ENCODE measurements at places on chromosomes 6 and 20. TPM values are rescaled to one million over a fixed set of nuclear protein-coding genes. Genes with fewer than 3 reads are reported as not detected.

NRSN1 gene
- not detected for total RNA-seq

CDH4 gene
- under 0.01 TPM for total RNA-seq

CST1 gene
- not detected for total RNA-seq

SRXN1 gene
- total RNA-seq, result 37.4 TPM

CALHM4 gene
- total RNA-seq, result not detected

DEFB125 gene
- total RNA-seq, result not detected

SLC35D3 gene
- 0.12 TPM for total RNA-seq

MED20 gene
- total RNA-seq, result 16.4 TPM

DNA sequence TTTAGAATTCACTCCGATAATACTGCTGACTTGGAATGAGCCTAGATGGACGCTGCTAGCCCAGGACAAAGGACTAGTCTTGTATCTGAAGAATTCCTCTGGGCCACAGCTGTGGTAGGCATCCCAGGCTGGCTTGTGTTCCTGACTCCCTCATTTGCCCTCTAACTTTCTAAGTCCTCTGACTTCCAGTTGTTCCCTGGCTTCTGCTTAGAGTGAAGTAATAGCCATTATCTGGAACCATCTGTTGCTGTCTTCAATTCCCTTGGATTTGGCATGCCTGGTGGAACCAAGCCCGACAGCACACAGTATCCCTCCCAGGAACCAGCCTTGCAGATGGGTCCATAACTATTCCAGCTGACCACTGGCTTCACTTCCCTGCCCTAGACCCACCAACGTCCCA, 376.0 kb downstream of the SYNE1 start:
- H3K36me3 ChIP-seq, result peaks cover 75% of the 10 kb centered on the region
- peak overlapping the region; percentile 39 for H3K27ac ChIP-seq
- ATAC-seq, result peak; percentile 56
- peaks cover 10% of the 10 kb centered on the region for H3K4me1 ChIP-seq

GRCh38 chr6:95648636-95649035, 71.3 kb downstream of the MANEA start:
- no peaks in the 10 kb centered on the region for H3K27me3 ChIP-seq
- H3K4me1 ChIP-seq, result no peaks in the 10 kb centered on the region
- H3K4me3 ChIP-seq, result no peak overlapping the region
- H3K36me3 ChIP-seq, result no peaks in the 10 kb centered on the region

DNA sequence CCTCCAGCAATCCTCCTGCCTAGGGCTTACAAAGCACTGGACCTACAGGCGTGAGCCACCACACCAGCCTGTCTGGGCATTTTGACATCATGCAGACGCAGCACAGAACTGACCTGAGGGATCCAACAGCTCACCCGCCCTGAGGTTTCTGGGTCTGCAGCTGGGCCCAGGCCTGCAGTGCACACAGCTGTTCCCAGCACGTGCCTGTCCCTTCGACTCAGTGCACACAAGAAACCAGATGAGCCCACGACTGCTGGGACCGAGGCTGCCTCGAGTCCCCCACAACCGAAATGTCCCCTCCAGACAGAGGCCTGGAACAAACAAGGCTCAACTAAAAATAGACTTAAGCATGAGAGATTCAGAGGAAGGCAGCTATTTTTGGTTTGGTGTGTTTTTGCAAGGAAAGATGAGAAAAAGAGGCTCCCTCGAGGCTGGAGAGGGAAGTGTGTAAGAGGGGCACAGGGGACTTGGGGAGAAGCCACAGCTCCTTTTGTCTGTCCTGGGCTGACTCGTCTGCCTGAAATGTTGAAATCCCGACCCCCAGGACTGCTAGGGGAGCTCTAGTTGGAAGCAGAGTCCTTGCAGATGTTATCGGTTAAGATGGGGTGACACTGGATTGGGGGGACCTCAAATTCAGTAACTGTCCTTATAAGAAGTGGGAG, 66.3 kb downstream of the YTHDF1 start:
- peaks cover 24% of the 10 kb centered on the region for H3K4me1 ChIP-seq
- no peak for ATAC-seq
- H3K4me3 ChIP-seq, result no peak overlapping the region
- no peak overlapping the region for H3K27ac ChIP-seq
- no peaks in the 10 kb centered on the region for H3K36me3 ChIP-seq
- peaks cover 88% of the 10 kb centered on the region for H3K27me3 ChIP-seq

DNA sequence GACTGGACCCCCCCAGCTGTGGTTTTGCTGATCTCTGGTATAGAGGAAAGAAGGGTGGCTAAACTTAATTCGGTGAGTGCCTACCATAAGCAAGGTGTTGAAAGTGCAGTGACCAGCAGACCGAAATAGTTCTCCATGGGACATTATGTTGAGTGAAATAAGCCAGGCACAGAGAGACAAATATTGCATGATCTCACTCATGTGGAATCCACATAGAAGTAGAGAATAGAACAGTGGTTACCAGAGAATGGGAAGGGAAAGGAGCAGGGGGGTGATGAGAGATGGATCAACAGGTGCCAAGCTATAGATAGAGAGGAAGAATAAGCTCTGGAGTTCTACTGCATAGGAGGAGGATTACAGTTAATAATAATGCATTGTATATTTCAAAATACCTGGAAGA, 9.7 kb upstream of the GCNT2 start:
- H3K4me3 ChIP-seq, result no peak overlapping the region
- no peaks in the 10 kb centered on the region for H3K36me3 ChIP-seq
- peak; percentile 73 for ATAC-seq
- peak overlapping the region; percentile 71 for H3K27ac ChIP-seq
- no peaks in the 10 kb centered on the region for H3K27me3 ChIP-seq

DNA sequence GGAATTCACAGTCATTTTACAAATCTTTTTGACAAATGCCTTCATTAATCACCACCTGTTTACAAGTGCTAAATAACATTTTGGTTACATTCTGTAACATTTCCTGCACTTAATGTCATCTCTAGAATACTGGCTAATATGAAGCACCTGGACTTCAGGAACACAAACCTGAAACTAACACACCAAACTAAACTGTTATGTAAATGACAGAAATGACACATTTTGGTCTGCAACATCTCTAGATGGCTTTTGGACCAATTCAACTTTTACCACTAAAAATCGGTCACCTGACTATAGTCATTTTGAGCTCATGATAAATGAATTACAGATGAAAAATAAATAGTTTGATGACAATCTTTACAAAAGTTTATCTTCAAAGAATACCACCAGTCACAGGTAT, 80.6 kb downstream of the ATG5 start:
- no peak overlapping the region for H3K27ac ChIP-seq
- H3K4me3 ChIP-seq, result no peak overlapping the region
- H3K36me3 ChIP-seq, result no peaks in the 10 kb centered on the region
- no peaks in the 10 kb centered on the region for H3K27me3 ChIP-seq

GRCh38 chr6:157644043-157644810, 178.8 kb upstream of the SNX9 start:
- no peak overlapping the region for H3K4me3 ChIP-seq
- no peaks in the 10 kb centered on the region for H3K27me3 ChIP-seq
- H3K4me1 ChIP-seq, result no peaks in the 10 kb centered on the region
- peaks cover 6% of the 10 kb centered on the region for H3K36me3 ChIP-seq
- H3K27ac ChIP-seq, result no peak overlapping the region

DNA sequence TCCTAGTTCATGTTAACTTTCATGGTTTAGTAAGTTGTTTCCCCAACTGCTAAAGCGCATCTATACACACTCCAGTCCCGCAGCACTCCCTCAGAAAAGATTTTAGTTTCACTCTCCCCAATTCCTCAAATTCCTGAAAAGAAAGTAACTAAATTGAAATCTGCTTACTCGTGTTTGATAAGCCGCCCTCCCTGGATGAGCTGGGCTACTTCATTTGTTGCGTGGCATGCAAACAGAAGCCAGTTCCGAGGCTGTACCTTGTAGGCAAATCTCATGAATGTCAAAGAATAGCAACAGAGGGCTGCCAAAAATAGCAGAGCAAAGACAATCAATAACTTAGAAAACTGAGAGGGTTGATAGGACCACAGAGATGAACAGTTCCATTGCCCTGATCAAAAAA, 16.9 kb downstream of the MPC1 start:
- H3K27ac ChIP-seq, result peak overlapping the region; percentile 63
- no peaks in the 10 kb centered on the region for H3K36me3 ChIP-seq
- no peak overlapping the region for H3K4me3 ChIP-seq
- H3K27me3 ChIP-seq, result no peaks in the 10 kb centered on the region
- no peak for ATAC-seq

- H3K36me3 ChIP-seq, result no peaks in the 10 kb centered on the region
- peaks cover 59% of the 10 kb centered on the region for H3K4me1 ChIP-seq
- ATAC-seq, result peak; percentile 60
- peak overlapping the region; percentile 27 for H3K27ac ChIP-seq
These were observed 67.7 kb downstream of the PHACTR2 start for GRCh38 chr6:143745166-143746133.

DNA sequence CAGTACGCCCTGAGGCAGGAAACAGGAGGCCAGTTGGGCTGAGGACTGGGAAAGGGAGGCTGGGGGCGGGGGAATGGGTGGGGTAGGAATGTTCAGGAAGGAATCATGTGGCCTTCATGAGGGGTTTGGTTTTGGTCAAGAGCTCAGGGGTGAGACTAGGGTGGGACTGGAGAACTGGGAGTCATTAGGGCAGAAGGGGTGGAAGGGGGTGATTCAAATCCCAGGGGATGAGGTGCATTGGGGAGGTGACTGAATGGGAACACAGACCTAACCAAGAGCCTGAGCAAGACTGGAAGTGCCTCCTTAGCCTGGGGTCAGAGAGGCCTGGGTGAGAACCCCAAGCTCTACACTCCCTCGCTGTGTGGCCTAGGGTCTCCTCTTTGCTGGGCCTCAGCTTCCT, 86.8 kb downstream of the DLGAP4 start:
- H3K27me3 ChIP-seq, result peaks cover 52% of the 10 kb centered on the region
- H3K27ac ChIP-seq, result no peak overlapping the region
- no peaks in the 10 kb centered on the region for H3K4me1 ChIP-seq
- ATAC-seq, result no peak

DNA sequence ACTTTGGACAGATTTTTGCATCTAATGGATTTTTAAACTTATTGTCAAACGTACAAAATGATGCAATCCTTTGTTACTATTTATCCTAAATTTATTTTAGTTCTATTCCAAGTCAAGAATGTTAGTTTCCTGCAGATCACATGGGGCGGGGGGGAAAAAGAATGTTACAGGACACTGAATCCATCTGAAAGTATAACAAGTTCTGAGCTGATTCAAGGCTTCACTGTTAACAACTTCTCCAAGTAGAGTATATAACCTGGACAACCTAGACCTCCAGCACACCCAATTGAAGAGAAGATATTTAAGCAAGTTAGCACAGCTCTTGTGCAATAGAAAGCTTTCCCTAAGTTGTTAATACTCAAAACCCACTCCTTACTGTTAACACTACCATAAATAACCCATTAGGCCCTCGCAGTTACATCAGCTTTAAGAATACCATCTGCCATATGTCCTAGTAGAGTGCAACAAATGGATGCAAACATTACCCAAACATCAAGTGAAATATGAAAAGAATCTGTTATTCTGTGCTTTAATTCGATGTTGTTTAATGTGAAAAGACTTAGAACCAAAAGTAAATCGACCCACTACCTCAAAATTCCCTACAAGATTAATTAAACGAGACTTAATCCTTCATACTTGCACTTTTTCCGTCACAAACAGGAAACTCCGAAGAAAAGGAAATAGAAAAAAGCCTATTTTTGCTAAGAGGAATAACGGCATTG, 1.3 kb downstream of the SEC63 start:
- H3K4me1 ChIP-seq, result peaks cover 18% of the 10 kb centered on the region
- ATAC-seq, result no peak

DNA sequence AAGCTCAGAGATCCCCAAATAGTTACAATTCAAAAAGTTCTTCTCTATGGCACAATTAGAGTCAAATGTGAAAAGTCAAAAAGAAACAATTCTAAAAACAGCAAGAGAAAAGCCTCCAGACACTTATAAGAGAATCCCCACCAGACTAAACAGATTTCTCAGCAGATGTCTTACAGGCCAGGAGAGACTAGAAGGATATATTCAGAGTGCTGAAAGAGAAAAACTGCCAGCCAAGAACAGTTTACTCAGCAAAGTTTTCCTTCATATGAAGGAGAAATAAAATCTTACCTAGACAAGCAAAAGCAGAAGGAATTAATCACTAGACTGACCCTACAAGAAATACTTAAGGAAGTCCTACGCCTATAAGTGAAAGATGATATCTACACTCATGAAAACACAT, 176.1 kb upstream of the OPRM1 start:
- no peak for ATAC-seq
- no peaks in the 10 kb centered on the region for H3K27me3 ChIP-seq
- no peak overlapping the region for H3K4me3 ChIP-seq
- H3K36me3 ChIP-seq, result no peaks in the 10 kb centered on the region

GRCh38 chr20:50108556-50109235, 4.3 kb downstream of the UBE2V1 start:
- no peak overlapping the region for H3K4me3 ChIP-seq
- H3K36me3 ChIP-seq, result no peaks in the 10 kb centered on the region
- no peak overlapping the region for H3K27ac ChIP-seq
- H3K4me1 ChIP-seq, result peaks cover 3% of the 10 kb centered on the region

GRCh38 chr20:44747166-44748004, 1.7 kb downstream of the KCNK15 start:
- H3K27me3 ChIP-seq, result peaks cover 36% of the 10 kb centered on the region
- H3K4me3 ChIP-seq, result peak overlapping the region; percentile 69
- peaks cover 5% of the 10 kb centered on the region for H3K36me3 ChIP-seq
- no peak overlapping the region for H3K27ac ChIP-seq

GRCh38 chr20:19934792-19935491, 82.2 kb upstream of the NAA20 start:
- no peaks in the 10 kb centered on the region for H3K4me1 ChIP-seq
- H3K36me3 ChIP-seq, result peaks cover 20% of the 10 kb centered on the region
- no peak overlapping the region for H3K4me3 ChIP-seq
- H3K27ac ChIP-seq, result peak overlapping the region; percentile 72

GRCh38 chr6:3962291-3963280, 113.4 kb downstream of the FAM50B start:
- H3K4me1 ChIP-seq, result no peaks in the 10 kb centered on the region
- no peak overlapping the region for H3K27ac ChIP-seq
- H3K27me3 ChIP-seq, result no peaks in the 10 kb centered on the region
- H3K4me3 ChIP-seq, result no peak overlapping the region

GRCh38 chr20:47998736-47999135, 213.5 kb upstream of the SULF2 start:
- H3K4me3 ChIP-seq, result no peak overlapping the region
- no peak overlapping the region for H3K27ac ChIP-seq
- ATAC-seq, result no peak
- H3K36me3 ChIP-seq, result no peaks in the 10 kb centered on the region
- H3K27me3 ChIP-seq, result no peaks in the 10 kb centered on the region

GRCh38 chr20:37970856-37971245, 62.4 kb downstream of the TTI1 start:
- no peaks in the 10 kb centered on the region for H3K27me3 ChIP-seq
- no peaks in the 10 kb centered on the region for H3K4me1 ChIP-seq
- no peaks in the 10 kb centered on the region for H3K36me3 ChIP-seq
- H3K4me3 ChIP-seq, result no peak overlapping the region
- H3K27ac ChIP-seq, result no peak overlapping the region

DNA sequence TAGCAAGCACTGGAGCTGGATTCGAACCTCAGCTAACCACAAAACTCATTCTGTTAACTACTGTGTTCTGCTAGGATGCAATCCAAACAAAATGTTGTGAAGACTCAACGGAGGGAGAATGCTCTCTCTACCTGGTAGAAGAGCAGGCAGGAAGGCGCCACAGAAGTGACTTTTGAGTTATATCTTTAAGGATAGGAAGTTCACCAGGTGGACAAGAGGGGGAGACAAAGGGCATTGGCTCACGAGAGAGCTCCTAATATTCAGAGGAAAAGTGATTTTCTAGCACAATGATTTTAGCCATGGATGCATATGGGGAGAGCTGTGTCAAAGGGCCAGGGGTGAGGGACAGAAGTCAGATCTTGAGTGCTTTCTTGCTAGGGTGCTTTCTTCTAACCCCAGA, 108.4 kb upstream of the MAFB start:
- H3K4me3 ChIP-seq, result no peak overlapping the region
- H3K4me1 ChIP-seq, result no peaks in the 10 kb centered on the region
- H3K27ac ChIP-seq, result no peak overlapping the region
- peaks cover 5% of the 10 kb centered on the region for H3K27me3 ChIP-seq

All from gastroesophageal sphincter (tissue), 4 donors.